CD4-positive, alpha-beta T cell treated with Interleukin-15 for 1 hour (primary cell): ENCODE measurements at places on chromosomes 12 and 14.

DNA sequence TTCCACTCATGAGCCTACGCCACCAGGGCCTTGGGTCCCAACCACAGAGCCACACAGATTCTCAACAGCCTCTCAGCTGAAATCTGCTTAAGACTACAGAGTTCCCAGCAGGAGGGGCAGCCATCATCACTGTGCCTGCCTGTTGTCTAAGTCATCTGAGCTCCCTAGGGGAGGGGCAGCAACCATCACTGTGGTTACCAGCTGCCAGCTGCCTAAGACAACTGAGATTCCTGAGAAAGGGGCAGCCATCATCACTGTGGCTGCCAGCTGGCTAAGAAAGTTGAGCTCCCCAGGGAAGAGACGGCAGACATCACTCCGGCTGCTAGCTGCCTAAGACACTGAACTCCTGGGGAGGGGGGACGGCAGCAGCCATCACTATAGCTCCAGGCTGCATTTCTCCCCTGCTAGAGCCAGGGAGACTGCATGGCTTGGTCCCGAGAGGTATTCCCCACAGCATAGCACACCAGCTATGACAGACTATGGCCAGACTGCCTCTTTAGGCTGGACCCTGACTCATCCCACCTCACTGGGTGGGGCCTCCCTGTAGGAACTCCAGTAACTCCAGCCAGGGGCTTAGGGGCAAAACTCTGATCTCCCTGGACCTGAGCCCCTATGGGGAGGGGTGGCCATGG, 37.2 kb upstream of the C14orf132 start:
- DNase-seq, result no peak

GRCh38 chr14:89379891-89380820, 36.9 kb downstream of the FOXN3 start:
- no peak for DNase-seq

- DNase-seq, result no peak
Observed at GRCh38 chr14:104872469-104873341, 7.6 kb downstream of the CEP170B start.

- DNase-seq, result peak; percentile 59
Observed at GRCh38 chr12:56629459-56630179, 507 bp downstream of the BAZ2A start.

DNA sequence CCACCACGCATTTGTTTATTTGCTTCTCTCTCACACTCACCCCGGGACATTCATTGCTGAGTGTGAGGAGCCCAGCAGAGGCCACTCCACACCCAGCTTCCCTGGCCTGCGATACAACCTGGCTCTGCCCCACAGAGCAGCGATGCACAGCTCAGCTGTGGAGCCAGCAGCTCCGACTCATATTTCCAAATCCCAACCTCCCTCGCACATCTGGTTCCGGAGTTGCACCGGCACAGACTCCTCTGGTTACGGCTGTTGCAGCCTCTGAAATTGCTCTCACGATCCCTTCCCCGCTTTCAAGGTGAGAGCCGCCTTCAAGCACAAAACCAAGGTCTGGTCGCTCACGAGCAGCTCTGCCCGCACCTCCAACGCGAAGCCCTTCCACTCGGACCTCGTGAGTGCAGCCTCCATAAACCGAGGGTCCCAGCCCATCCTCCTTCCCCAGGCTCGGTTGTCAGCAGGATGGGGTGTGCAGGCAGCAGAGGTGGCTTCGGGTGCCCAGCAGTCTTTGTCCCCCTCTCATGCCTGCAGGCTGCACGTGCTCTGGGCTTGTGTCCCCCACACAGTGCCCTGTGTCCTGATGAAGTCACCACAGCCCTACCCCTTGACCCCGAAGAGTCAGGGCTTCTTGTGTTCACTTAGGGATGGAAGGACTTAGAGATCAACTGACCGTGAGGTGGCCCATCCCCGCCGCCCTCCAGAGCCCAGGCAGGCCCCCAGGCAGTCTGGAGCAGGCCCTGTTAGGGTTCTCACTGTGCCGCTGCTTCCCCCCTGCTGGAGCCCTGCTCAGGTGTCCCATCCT, 184.3 kb downstream of the ADGRD1 start:
- DNase-seq, result no peak
